IMR-90 (cell line): ENCODE measurements at places on chromosomes 3 and 15. TPM values are rescaled to one million over a fixed set of nuclear protein-coding genes. Genes with fewer than 3 reads are reported as not detected.

- DNase-seq = no peak
These were observed 283.8 kb downstream of the C3orf38 start for GRCh38 chr3:88433568-88433967.

Gene PLA2G4E
- not detected in 2 replicates for total RNA-seq

Gene PLA2G4F
- total RNA-seq = not detected in 2 replicates

GRCh38 chr3:179182902-179183301 lies 34.7 kb downstream of the PIK3CA start:
- DNase-seq = no peak

Gene ZNF662
- 0.28 and 0.54 TPM in 2 replicates for total RNA-seq

DNA sequence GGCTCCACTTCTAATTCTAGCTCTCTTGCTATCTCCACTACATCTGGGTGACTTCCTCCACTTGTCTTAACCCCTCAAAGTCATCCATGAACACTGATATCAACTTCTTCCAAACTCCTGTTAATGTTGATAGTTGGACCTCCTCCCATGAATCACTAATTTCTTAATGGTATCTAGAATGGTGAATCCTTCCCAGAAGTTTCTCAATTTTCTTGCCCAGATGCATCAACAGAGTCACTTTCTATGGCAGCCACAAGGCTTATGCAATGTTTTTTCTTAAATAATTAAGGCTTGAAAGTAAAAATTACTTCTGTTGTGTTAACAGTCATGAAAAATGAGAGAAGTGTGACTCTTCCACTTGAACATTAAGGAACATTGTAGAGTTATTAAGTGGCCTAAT lies 164.3 kb downstream of the PCCB start:
- peak; percentile 6 for DNase-seq
